ENCODE measurements at places on chromosomes 12 and 14.

DNA sequence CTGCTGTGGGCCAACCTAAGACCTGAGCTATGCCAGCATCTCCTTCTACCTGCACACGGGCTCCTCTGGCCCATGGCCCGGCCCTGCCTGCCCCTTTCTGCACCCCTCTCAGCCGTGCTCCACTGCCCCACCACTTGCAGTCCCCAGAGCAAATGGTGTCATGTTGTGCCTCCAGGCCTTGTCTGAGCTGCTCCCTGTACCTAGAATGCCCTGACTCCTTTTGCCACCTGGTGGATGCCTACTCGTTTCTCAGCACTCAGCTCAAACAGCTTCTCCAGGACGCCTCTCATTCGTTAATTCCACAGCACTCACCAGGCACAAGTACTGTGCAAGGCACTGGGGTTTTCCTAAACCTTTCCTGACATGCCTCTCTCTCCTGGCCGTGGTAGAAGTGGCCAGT, 63.2 kb upstream of the PNMA1 start:
- no peak for DNase-seq

- DNase-seq, result no peak
Observed at GRCh38 chr12:93860668-93861373, 183.6 kb downstream of the CRADD start.

DNA sequence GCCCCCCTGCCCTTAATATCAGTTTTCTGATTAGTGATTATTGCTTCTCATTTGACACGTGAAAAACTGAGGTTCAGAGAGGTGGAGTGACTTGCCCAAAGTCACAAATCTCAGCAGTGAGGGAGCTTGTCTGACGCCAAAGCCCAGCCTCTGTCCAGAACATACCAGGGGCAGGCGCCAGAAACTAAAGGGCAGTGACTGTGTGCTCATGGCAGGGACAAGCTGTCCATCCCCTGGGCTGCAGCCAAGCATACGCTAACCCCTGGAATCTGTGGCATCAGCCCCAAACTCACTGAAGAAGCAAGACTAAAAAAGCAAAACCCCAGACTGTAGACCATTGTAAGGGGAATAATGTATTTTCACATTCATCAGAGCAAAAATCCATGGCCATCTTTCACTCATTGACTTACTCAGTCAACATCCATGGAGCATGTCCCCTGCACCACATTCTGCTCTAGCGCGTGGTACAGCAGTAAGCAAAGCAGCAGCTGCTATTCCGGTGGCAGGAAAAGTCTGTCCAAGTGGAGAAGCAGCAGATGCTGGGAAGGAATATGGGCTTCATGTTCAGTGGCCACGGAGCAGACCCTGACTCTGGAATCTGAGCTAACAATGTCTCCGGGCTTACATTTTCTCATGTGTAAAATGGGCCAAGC, 1.5 kb upstream of the SERPINA4 start:
- DNase-seq, result no peak

DNA sequence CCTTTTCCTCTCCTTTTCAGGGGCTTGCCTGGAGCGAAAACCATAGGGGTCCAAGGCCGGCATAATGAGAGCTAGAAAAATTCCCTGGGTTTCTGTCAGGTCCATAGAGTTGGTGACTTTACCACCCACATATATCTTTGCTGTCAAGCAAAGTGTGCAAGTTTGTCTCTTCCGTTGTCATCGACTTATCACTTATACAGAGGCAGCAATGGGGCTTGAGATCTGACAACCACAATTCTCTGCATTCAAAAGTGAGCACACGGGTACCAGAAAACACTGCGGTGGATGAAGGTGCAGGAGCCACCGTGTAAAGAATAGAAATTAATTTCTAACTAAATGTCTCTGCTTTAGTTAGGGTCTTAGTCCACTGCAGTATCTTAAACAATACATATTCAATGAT, 162.3 kb downstream of the DAD1 start:
- no peak for DNase-seq

DNA sequence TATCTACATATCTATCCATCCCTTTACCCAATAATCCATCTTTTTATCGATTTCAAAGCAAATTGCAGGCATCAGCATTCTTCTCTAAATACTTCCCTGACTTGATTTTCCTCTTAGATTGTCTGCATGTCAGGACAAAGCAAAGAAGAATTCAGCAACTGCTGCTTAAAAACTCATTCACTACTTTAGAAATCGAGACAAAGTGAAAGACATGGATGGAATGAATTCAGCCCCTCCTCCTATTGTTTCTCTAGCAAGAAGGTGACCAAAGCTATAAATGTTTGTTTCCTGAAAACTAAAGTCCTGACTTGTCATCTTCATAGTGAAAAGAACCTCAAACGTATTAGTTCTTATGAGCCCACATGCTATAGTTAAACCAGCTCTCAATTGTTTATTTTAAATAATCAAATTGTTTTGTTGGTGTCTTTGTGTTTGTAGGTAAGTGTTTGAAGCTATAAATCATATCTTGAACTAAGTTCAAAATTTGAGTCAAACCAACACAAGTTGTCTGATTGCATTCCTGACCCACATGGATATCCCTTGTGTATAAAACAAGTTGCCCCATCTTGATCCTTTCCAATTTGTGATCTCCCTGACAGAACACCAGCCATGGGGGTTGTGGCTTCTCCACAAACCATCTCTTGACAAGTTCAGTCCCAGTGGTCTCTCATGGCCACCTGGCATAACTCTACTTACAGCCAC, 58.6 kb upstream of the ARHGAP5 start:
- no peak for DNase-seq

GRCh38 chr12:51160814-51161459, 12.0 kb downstream of the TFCP2 start:
- DNase-seq, result no peak

GRCh38 chr12:92929983-92930382, 888 bp upstream of the EEA1 start:
- DNase-seq, result no peak

- DNase-seq, result no peak
Observed at GRCh38 chr12:28130625-28131598, 59.3 kb upstream of the CCDC91 start.

DNA sequence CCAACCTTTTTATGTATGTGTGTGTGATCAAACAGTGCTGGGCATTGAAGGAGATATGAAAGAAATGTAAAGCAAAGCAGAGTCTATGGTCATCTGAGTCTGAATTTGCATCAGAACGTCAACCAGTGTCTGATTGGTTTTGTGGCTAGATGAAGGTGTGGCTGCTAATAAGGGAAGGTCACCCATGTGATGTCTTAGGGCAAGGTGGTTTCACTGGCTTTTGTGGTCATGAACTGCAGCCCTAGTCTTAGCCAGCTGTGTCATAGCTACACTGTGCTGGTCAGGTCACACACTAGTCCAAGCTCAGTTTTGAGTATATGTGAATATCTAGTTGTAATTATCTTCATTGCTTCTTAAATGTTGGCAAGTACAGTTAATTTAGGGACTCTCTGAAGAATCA, 105.8 kb downstream of the TGFB3 start:
- no peak for DNase-seq

- no peak for DNase-seq
Observed at GRCh38 chr12:104681012-104681690, 224.4 kb downstream of the CHST11 start.

GRCh38 chr12:66010787-66011547, 119.6 kb downstream of the LLPH start:
- no peak for DNase-seq

- DNase-seq, result no peak
Observed at GRCh38 chr14:60565211-60565610, 56.3 kb downstream of the SIX6 start.

DNA sequence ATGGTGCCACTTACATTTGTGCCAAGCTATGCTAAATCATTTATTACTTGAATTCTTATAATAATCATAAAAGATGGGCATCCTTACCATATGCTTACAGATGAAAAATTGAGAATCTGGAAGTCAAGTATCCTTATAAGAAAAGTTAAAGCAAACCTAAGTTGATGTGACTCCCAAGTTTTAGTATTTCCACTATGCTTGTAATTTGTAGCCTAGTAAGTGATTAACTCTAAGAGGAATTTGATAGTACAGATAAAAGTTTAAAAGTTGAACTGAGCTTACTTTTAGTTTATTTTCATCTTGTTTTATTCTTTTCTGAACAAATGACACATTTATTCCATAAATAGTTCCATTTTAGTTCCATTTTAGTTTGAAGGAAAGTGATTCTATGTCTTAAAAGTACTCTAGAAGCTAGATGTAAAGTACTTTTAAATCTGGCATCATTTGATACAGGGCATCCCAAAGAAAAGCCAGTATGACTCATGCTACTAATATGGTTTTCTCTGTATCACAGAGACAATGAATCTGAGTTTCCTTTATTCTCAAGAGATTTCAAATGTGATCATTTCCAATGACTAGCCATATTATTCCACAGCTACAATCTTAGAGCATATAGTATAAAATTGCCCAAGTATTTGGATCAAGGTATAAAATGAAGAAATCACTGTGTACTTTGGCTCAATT, 596.0 kb downstream of the SLC16A7 start:
- no peak for DNase-seq

DNA sequence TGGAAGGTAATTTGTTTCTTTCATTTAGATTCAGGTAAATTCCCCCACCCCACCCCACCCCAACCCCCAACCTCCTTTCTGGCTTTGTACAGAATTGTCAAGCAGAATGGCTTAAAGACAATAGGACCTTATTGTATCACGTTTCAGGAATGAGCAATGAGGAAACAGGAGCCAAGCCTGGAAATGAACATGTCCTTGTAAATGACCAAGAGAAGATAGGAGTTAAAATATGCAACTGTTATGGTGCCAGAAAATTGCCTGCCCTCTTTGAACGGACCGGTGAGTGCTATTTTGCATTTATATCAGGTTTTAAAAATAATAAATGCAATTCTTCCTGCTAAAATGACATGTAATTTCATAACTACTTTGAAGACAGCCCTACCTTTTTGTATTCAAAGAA, 141.6 kb upstream of the PELI2 start:
- no peak for DNase-seq

- no peak for DNase-seq
Observed at GRCh38 chr12:55582066-55582465, 9.8 kb downstream of the OR2AP1 start.

DNA sequence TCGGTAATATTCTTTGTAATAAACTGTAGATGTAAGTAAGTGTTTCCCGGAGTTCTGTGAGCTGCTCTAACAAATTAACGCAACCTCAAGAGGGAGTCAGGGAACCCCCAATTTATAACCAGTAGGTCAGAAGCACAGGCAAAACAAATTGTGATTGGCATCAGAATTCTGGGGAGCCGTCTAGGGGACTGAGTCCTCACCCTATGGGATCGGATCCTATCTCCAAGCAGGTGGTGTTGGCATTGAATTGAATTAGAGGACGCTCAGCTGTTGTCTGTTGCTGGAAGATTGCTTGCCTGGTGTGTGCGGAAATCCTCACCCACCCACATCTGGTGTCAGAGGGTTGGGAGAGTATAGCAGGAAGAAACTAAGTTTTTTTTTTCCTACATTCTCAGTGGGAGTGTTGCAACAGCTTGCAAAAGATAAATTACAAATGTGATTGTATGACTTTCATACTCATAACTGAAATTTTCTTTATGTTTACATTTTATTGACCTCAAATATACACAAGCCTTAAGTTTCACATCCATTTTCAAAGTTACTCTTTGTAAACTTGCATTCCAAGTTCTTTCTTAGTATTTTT, 5.5 kb downstream of the TMEM52B start:
- no peak for DNase-seq

DNA sequence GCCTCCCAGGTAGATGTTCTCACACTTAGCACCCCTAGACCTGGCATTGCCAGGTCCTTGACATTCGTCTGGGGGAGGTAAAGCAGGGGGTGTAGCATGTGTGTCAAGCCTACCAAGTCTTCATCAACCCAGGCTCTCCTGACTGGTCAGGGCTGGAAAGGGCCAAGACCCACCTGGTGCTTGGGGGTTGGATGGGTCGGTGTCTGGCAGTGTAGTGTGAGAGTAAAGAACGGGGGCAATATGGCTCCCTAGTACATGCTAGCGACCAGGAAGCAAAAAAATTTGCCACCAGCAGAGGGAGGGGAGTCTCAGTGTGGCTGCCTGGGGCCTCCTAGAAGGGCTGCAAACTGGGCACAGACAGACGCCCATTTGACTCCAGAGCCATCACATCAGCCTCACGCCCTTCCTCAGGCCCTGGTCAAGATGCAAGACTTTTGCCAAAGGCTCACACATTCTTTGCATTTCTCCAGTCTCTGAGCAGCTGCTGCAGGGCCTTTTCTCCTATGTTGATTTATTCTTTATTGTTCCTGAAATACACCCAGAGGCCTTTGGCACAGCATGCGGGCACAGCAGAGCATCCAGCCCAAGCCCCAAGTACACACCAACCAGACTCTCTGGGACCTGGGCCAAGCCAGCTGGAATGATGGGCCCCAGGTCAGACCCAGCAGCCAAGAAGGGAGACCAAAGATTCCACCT, 38.3 kb upstream of the PNMA1 start:
- peak; percentile 56 for DNase-seq

DNA sequence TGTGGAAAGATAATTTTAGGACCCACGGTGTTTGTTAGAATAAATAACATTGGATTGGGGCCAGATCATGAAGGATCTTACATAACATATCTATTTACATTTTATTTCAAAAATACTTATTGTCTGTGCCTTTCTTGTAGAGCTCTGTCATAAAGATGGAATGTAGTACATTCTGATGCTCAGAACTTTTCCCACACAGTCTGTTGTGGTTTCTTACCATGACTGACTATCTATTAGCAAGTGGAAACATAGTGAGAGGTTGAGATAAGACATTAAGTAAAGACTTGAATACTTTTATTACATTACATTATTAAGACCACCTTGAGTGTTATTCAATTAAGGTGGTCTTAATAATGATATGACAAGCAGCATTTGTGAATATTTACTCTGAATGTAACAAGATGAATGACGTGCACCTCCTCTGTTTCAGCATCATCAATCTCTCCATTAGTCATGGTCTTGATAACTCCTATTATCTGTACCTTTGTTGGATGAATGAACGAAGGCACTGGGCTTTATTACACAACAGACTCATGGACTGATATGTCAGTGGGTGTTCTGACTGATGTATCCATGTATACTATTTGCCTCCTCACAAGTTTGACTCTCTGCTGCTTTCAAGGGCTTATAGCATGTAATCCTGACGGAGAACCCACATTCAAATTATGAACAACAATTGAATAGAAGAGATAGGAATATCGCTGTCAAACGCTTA, 883.0 kb upstream of the FLRT2 start:
- DNase-seq, result no peak

DNA sequence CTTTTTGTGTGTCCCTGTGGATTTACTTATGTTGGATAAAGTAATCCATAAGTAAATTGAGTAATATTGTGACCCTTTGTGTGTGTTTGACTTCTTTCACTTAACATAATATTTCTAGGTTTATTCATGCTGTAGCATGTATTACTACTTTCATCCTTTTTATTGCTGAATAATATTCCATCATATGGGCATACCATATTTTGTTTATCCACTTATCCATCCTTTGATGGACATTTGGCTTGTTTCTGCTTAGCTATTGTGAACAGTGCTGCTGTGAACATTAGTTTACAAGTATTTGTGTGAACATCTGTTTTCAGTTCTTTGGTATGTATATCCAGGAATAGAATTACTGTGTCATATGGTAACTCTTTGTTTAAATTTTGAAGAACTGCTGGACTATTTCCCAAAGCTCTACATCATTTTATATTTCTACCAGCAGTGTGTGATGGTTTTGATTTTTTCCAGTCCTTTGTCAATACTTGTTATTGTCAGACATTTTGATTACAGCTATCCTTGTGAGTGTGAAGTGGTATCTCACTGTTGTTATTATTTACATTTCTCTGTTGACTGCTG, 25.2 kb downstream of the G2E3 start:
- no peak for DNase-seq

- DNase-seq, result peak; percentile 15
Observed at GRCh38 chr14:59918824-59919569, 947 bp upstream of the LRRC9 start.
